ENCODE measurements at places on chromosomes 16 and 17. TPM values are rescaled to one million over a fixed set of nuclear protein-coding genes. Genes with fewer than 3 reads are reported as not detected.
A peak's percentile ranks its signal among the peaks of the same experiment; 100 is the strongest.

GRCh38 chr16:21190599-21190998 is 20.8 kb downstream of the ZP2 start:
- no peak overlapping the region for H3K27ac ChIP-seq
- no peak for DNase-seq
- no peaks in the 10 kb centered on the region for H3K36me3 ChIP-seq
- no peak overlapping the region for H3K4me3 ChIP-seq
- peaks cover 11% of the 10 kb centered on the region for H3K27me3 ChIP-seq
- peaks cover 22% of the 10 kb centered on the region for H3K4me1 ChIP-seq

DNA sequence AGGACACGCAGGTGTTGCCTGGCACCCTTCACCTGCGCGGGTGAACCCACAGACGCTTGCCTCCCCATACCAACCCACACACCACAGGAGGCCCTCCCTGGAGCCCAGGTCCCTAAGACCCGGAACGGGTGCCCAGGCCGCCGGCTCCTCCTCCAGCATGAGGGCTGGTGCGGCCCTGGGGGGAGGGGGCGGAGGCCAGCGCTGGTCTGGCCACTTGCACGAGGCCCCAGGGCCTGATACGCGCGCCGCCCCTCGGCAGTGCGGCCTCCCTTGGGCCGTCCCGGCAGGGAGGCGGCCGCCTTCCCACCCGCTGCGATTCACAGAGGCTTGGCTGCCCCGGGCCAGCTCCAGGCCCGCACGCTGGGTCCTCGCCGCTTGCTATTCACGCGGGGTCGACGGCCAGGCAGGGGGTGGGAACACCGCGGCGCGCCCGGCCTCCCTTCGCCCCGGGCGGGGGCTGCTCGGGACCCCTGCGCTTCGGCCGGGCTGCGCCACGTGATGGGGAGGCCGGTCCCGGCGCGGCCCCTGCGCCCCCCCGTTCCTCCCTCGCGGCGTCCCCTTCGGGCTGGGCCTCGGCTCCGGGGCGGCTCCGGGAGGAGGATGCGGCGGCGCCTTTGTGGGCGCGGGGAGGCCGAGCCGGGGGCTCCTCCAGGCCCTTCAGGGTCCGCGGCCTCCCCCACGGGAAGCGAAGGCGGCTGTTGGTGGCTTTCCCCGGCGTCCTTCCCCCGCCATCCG is 685 bp downstream of the FASN start:
- peak overlapping the region; percentile 69 for H3K27ac ChIP-seq
- peaks cover 12% of the 10 kb centered on the region for H3K4me1 ChIP-seq
- H3K4me3 ChIP-seq, result peak overlapping the region; percentile 71

DNA sequence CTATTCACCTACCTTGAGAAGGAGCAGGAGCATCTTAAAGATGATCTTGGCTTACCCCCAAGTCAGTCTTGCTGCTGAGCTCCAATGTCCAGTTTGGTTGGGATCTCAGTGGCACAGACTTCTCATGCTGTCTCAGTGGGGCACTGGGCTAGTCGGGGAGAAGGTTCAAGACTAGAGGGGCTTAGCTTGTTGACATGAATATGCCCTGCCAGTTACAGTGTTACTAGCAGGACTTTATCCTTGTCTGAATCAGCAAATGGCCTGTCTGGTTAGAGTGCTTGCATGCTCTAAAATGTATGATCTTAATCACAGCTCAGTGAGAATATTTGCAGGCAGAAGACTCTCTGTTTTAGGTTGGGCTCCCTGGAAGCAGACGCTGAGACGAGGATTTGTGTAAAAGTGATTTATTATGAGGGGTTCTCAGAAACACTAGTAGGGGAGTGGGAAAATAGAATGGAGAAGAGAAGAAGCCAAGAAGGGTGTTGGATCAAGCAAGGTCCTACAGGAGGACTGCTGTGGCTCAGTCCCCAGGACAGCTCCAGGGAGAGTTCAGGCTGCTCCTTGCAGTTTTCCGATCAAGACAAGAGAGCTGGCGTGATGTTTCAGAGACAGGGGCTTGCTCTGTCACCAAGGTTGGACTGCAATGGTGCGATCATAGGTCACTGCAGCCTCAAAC is 150.4 kb upstream of the HS3ST2 start:
- no peak for DNase-seq
- H3K27me3 ChIP-seq, result no peaks in the 10 kb centered on the region
- no peak overlapping the region for H3K27ac ChIP-seq
- no peak overlapping the region for H3K4me3 ChIP-seq
- no peaks in the 10 kb centered on the region for H3K36me3 ChIP-seq
- H3K4me1 ChIP-seq, result no peaks in the 10 kb centered on the region

The KRT14 gene
- total RNA-seq, result not detected

DNA sequence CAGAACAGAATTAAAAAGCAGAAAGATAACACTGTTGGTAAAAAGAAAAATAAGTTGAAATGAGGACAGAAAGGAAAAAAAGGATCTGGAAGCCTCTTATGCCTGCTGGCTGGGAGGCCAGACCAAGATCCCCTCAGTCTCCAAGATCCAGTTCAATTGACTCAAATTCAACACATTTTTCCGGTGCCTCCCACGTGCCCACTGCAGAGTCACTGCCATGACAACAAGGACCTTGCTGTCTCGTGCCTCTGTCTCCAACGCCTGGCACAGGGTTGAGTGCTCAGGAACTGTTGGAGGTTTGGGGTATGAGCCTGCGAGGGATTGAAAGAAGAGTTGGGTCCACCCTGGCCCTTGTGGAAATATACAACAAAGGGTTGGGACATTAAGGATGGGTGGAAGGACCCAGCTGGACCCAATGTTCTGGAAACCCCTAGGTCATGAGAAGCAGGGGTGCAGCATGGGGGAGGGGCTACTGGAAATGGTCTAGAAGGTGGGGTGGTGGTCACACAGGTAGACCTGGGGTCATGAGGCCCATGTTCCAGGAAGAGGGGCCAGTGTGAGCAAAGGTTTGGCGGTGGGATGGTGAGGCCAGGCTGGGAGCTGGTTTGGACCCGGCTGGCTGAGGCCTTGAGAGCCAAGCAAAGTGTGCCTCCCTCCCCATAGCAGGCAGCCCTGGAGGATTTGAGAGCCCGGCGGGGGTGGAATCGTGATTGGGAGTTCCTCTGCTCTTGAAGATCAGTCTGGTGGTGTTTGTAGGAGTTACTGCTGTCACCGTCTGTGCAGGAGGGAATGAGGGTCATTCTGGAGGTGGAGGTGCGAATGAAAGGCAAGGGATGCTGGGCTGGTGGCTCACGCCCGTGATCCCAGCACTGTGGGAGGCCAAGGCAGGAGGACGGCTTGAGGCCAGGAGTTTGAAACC is 1.3 kb downstream of the IL34 start:
- H3K36me3 ChIP-seq, result no peaks in the 10 kb centered on the region
- H3K4me1 ChIP-seq, result no peaks in the 10 kb centered on the region
- no peak for DNase-seq

GRCh38 chr17:27402943-27403342 is 53.3 kb upstream of the KSR1 start:
- H3K27me3 ChIP-seq, result no peaks in the 10 kb centered on the region
- no peaks in the 10 kb centered on the region for H3K36me3 ChIP-seq
- no peak overlapping the region for H3K27ac ChIP-seq
- no peak for DNase-seq
- no peak overlapping the region for H3K4me3 ChIP-seq
- no peaks in the 10 kb centered on the region for H3K4me1 ChIP-seq

The SPHK1 gene
- 11.4 TPM for total RNA-seq

The NEK8 gene
- 4.0 TPM for total RNA-seq

The KRT23 gene
- not detected for total RNA-seq

DNA sequence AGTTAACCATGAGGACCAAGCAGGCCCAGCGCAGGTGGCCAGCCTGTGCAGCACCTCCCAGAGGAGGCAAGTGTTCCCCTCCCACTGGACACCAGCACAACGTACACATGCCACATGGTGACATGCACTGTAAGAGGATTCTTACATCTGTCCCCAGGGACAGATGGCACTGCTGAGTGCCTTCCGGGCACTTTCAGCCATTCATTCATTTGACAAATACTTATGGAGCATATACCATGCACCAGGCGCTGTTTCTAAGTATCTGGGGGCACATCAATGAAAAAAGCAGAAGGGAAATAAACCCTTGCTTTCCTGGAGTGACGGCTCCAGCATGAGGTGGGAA is 79.6 kb downstream of the GAS7 start:
- DNase-seq, result no peak
- peaks cover 39% of the 10 kb centered on the region for H3K4me1 ChIP-seq
- H3K36me3 ChIP-seq, result no peaks in the 10 kb centered on the region
- peaks cover 15% of the 10 kb centered on the region for H3K27me3 ChIP-seq
- no peak overlapping the region for H3K27ac ChIP-seq
- no peak overlapping the region for H3K4me3 ChIP-seq

GRCh38 chr16:86270696-86271095 is 239.6 kb upstream of the FOXF1 start:
- H3K27ac ChIP-seq, result no peak overlapping the region
- DNase-seq, result no peak
- no peaks in the 10 kb centered on the region for H3K36me3 ChIP-seq
- peaks cover 3% of the 10 kb centered on the region for H3K27me3 ChIP-seq
- H3K4me1 ChIP-seq, result no peaks in the 10 kb centered on the region
- H3K4me3 ChIP-seq, result no peak overlapping the region

- DNase-seq, result no peak
- peaks cover 12% of the 10 kb centered on the region for H3K36me3 ChIP-seq
- peaks cover 24% of the 10 kb centered on the region for H3K4me1 ChIP-seq
- no peaks in the 10 kb centered on the region for H3K27me3 ChIP-seq
- peak overlapping the region; percentile 57 for H3K27ac ChIP-seq
Observed at GRCh38 chr17:75897160-75898019, 639 bp upstream of the TRIM65 start.

DNA sequence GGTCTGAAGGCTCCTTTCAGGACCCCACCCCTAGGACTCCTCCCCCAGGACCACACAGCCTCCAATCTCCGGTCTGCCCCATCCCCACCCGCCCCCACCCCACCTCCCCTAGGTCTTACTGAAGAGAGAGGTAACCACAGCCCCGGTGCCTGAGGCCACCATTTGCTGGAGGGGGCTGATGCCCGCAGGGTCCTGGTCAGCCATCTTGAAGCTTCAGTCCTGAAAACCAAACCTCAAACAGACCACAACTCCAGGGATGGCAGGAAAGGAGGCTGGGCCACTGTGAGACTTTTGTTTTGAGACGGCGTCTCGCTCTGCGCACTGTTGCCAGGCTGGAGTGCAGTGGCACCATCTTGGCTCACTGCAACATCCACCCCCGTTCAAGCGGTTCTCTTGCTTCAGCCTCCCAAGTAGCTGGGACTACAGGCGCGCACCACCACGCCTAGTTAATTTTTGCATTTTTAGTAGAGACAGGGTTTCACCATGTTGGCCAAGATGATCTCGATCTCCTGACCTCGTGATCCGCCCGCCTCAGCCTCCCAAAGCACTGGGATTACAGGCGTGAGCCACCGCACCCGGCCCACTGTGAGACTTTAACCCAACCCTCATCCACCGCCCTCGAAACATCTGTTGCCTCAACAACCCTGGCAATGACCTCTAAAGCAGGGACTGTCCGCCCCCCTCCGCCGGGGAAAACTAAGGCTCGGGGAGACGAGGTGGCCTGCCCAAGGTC is 1.1 kb downstream of the SLC25A39 start:
- H3K36me3 ChIP-seq, result peaks cover 16% of the 10 kb centered on the region
- peaks cover 21% of the 10 kb centered on the region for H3K4me1 ChIP-seq
- H3K27ac ChIP-seq, result no peak overlapping the region
- H3K4me3 ChIP-seq, result peak overlapping the region; percentile 81

The NUFIP2 gene
- 56.9 TPM for total RNA-seq

DNA sequence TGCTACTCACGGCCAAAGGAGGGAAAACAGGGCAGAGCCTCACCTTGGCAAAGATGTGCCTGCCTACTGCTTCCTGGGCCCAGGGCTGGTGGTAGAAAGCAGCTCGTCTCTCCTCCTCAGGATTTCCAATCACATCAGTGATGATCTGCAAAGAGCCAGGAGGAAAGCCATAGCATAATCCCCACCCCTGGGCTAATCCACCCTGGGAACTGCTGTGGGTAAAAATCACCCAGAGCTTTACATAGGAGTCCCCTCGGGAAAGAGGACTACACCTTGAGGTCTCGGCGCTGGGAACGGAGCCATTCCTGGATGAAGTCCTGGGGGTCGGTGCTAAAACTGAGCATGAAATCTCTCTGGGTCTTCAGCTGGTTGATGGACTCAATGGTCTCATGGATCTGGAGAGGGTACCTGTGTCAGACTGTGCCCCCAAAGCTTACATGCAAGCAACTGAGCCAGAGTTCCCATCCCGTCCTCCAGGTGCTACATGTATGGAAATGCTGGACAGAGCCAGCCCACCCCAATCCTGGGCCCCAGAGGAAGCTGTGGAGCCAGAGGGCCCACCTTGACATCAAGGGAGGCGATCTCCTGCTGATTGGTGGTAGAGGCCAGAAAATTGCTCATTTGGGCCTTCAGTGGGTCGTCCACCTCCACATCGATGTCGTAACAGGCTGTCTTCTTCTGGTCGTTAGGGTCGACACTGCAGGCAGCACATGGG is 5.7 kb upstream of the FTSJ3 start:
- no peaks in the 10 kb centered on the region for H3K27me3 ChIP-seq
- no peak for DNase-seq
- H3K4me1 ChIP-seq, result peaks cover 49% of the 10 kb centered on the region
- no peak overlapping the region for H3K27ac ChIP-seq
- peaks cover 57% of the 10 kb centered on the region for H3K36me3 ChIP-seq

DNA sequence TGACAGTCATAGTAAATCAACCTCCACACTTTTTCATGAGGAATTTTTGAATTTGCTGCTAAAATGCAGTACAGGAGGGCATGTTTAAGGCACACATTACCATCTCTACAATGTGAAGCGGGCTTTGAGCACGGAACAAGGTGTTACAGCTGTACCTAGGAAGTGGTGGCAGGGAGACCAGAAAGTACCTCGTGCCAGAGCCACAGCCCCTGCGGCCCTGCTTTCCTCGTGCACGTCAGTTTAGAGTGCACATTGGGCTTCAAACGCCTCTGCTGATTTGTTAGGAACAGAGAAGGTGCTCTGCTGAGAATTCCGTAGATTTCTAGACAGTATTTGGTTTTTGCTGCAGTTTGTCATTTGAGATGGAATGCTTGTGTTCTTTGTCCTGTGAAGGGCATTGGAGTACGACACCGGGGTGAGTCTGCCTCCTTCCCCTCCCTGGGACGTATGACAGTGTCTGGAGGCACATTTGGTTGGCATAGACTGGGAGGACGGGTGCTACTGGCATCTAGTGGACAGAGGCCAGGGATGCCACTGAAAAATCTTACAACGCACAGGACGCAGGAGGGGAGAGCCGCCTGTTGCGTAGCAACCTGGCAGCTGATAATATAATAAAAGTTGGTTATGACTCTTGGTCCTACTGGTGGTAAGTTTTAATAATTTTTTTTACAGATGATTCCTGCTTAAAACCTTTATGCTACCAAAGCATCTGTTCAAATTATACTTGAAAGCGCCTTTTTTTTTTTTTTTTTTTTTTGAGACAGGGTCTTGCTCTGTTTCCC is 9.1 kb downstream of the FOXK2 start:
- peaks cover 8% of the 10 kb centered on the region for H3K36me3 ChIP-seq
- peak; percentile 20 for DNase-seq
- H3K27ac ChIP-seq, result no peak overlapping the region
- H3K4me1 ChIP-seq, result peaks cover 54% of the 10 kb centered on the region
- no peak overlapping the region for H3K4me3 ChIP-seq

GRCh38 chr16:65235339-65236177 is 113.7 kb upstream of the CDH11 start:
- H3K4me1 ChIP-seq, result no peaks in the 10 kb centered on the region
- H3K36me3 ChIP-seq, result no peaks in the 10 kb centered on the region
- no peak for DNase-seq
- no peaks in the 10 kb centered on the region for H3K27me3 ChIP-seq
- H3K4me3 ChIP-seq, result no peak overlapping the region

- H3K4me3 ChIP-seq, result no peak overlapping the region
- H3K27ac ChIP-seq, result no peak overlapping the region
- H3K4me1 ChIP-seq, result no peaks in the 10 kb centered on the region
- H3K36me3 ChIP-seq, result no peaks in the 10 kb centered on the region
- peaks cover 6% of the 10 kb centered on the region for H3K27me3 ChIP-seq
Observed at GRCh38 chr17:14922411-14922810, 342.7 kb downstream of the PMP22 start.

The ENPP7 gene
- total RNA-seq, result not detected

Data from activated CD4-positive, alpha-beta memory T cell treated with anti-CD3 and anti-CD28 coated beads for 36 hours (primary cell).